ENCODE measurements at places on chromosomes 16 and 17. TPM values are rescaled to one million over a fixed set of nuclear protein-coding genes. Genes with fewer than 3 reads are reported as not detected.

Gene EPX
- total RNA-seq, result not detected

Gene ALOX15B
- not detected for total RNA-seq

Gene SBK1
- total RNA-seq, result 2.4 TPM

Gene SDR42E2
- 0.05 TPM for total RNA-seq

Gene PLEKHG4
- total RNA-seq, result 6.7 TPM

Gene CFAP97D1
- not detected for total RNA-seq

Gene MOSMO
- total RNA-seq, result 20.6 TPM

Gene XAF1
- 3.5 TPM for total RNA-seq

Gene CD300E
- total RNA-seq, result not detected

Gene KRT27
- total RNA-seq, result not detected

Measured in Panc1 (cell line).